ENCODE measurements at places on chromosomes 11 and 22.

DNA sequence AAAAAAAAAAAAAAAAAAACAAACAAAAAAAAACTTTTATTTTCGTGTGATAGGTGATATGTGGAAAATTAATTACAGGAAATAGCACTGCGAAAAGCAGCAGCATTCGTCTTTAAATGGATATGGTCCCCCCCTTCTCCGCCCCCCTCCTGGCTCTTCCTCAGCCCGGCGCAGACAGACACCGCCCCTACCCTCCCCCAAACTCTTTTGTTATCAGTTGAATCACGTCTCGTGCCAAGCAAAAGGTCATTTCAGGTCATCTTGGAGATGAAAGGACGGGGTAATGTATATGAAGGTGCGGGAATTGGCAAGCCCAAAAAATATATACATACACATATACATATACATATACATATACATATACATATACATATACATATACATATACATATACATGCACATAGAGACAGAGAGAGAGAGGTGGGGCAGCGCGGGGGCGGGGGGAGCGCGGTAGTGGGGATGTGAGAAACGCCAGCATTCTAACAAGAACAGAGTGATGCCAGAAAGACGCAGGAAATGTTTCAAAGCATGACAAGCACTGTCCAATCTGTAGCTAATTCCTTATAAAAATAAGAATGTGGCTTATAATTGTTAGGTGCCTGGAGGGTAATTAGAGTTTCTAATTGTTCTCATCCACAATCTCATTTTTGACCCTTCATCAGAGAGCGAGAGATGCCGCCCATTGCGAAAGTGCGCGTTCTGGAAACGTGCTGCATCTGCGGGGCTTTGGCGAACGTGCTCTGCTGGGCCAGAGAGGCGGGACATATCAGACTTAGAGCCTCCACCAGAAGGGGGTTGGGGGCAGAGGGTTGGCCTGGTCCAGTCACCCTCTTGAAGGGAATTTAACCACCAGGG lies 214.5 kb upstream of the UBASH3B start:
- no peak for DNase-seq

DNA sequence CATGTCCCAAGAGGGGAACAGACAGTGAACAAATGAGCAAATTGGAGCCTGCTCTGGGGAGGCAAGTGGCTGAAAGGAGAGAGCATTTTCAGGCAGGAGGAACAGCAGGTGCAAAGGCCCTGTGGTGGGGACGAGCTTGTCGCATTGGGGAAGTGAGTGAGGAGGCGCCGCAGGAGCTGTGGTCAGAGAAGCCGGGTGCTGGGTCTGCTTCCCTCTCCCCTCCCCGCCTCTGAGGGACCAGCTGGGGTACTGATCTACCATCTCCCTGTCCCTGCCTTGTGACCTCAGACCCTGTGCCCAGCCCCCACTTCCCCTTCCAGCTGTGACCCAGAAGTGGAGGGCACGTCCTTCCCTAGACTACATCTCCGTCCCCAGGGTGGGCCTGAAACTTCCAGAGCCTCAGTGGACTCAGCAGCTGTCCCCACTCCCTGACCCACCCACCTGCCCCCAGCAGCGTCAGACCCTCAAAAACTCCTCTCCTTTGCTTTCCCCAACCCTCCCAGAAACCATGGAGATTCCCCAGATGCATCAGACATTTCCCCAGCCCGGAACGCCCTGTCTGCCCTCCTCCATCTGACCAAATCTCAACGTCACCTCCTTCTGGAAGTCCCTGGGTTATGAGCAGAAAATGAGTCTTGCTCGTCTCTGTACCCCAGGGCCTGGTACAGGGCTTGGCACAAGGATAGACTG lies 19.7 kb upstream of the PDGFB start:
- DNase-seq = no peak

GRCh38 chr22:43928468-43928867 lies 4.9 kb downstream of the PNPLA3 start:
- no peak for DNase-seq

- no peak for DNase-seq
Measured at GRCh38 chr22:38494498-38494897, 11.6 kb downstream of the DDX17 start.

DNA sequence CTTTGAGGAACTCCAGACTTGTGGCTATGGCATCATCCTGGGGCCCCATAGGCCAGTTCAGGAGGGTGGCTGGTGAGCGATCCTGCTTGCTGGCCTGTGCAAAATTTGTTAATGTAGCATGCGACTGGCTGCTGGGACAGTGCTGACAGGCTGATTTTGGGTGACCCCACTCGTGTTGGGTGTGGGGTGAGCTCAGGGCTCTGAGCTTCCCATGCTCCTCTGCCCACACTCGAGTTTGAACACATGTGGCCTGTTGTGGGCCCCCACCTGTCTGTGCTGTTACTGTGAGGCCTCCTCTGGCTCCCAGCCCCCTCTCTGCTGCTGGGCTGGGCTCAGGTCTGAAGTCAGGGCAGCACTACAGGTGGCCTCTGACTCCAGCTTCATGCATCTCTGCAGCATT lies 64.4 kb upstream of the MYEOV start:
- no peak for DNase-seq

GRCh38 chr22:24289114-24289513 lies 18.5 kb downstream of the SPECC1L start:
- DNase-seq = no peak

DNA sequence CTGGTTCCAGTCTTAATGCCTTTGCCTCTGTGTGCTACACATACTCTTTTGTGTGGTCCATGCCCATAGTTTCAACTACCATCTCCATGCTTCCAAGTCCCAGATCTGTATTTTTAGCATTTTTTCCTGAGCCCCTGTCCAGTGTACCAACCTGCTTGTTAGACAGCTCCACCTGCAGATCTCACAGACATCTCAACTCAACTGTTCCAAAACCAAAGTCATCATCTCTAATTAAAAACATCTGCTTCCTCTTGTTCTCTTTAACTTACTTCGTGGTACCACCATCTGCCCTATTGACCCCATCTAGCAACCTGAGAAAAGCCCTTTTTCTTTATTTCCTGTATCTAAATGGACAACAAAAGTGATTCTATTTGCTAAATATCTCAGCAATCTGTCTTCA lies 8.6 kb upstream of the KMT2A start:
- no peak for DNase-seq

DNA sequence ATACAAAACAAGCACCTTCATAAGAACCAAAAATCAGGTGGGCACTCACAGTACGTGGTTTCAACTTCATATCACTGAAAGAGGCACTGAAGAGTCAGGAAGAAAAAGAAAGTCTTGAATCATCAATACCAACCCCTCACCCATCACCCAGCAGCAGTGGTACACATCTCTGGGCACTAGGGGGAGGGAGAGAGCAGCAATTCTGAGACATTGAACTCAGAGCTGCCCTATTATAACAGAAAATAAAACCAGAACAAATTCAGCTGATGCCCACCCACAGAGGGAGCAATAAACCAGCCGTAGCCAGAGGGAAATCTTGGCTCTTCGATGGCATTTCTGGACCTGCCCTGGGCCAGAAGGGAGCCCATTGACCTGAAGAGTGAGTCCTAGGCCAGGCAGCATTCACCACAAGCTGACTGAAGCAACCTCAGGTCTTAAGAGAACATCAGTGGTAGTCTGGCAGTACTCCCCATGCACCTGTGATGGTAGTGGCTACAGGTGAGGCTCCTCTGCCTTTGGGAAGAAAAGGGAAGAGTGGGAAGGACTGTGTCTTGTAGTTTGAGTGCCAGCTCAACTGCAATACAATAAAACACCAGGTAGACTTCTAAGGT lies 42.2 kb upstream of the FAM181B start:
- no peak for DNase-seq

GRCh38 chr11:70411713-70412452 lies 13.6 kb downstream of the CTTN start:
- DNase-seq = no peak

DNA sequence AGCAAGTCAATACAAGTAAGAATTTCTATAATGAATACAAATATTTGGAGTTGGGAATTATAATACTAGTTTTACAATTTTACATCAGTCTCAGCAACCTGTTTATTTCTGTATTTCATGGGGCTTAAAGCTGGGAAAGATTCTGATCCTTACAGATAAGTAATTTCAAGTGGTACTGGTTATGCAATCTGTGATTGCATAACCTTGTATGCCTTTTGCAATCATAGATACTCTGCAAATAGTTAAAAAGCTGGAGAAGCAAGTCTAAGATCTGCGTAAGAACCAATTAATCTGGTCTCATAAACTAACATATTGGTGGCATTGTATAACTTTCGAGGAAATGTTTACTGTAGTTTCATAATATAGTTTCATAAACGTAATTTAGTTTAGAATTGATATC lies 198.3 kb upstream of the PGR start:
- no peak for DNase-seq

- no peak for DNase-seq
Measured at GRCh38 chr11:125569915-125570621, 791 bp downstream of the EI24 start.

GRCh38 chr11:13101644-13102512 lies 92.8 kb downstream of the RASSF10 start:
- no peak for DNase-seq

GRCh38 chr11:16630651-16631050 lies 107.8 kb upstream of the C11orf58 start:
- DNase-seq = no peak

DNA sequence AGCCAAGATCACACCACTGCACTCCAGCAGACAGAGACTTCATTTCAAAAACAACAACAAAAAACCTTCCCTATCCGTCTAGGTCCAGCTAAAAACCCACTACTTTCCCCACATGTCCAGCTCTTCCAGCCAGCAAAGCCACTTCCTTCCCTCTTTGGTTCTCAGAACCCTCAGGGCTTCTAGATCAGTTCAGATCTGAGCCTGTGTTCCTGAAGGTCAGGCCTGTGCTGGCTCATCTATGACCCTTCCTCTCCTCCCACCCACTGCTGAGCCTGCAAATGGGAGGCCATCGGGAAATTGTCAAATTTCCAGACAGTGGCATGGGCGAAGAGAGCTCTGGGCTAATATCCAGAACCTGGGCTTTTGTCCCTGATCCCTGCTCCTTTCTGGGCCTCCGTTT lies 37.8 kb downstream of the SLCO2B1 start:
- DNase-seq = no peak

DNA sequence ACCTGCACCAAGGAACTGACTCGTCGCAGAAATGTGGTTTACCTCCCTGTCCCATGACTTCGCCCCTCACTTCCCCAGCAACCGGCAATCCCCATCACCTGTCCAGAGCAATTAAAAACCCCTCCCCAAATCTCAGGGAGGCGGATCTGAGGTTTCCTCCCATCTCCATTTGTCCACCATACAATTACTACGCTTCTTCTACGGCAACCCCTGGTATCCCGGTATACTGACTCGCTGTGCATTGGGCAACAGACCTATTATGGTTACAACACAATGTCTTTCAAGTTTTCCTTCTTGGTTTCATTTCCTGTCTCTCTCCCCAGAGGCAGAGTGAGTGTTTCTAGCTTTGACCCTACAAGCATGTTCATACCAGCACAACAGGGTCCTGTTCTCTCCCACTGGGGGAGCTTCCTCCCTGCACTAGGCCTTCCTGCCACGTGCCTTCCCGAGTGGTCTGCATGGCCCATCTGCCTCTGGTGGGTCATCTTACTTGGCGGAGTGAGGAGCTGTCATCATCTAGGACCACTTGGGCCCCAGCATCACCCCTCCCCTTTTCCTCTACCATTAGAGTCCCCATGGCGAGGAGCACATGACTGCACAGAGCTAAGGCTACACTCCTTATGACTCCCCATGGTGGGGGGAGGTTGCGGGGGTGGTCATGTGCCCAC lies 30.3 kb upstream of the NAP1L4 start:
- DNase-seq = no peak

DNA sequence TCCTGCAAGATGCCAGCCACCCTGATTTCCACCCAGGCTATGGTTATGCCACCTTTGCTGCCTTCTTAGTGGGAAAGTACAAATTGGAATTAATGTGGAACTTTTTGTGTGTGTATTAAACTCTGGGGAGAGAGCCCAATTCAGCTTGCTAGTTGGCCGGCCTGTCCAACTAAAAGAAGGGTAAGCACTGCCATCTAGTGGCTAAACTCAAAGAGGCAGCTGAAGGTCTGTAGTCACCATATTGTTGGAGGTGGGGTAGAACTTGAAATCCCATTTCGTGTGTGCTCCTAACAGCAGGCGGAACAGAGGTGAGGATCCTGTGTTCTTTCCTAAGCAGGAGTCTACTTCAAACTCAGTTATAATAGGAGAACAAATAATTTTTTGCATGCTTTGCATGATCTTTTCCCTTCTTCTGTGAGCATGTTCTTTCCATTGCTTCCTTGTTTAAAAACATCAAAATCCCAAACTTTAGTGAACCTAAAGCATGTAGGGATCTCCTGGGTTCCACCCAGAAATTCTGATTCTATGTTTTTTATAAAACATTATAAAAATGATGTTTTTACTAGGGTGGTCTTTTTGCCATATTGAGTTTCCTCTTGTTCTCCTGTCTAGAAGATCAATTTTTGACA lies 138.8 kb upstream of the SORL1-AS1 start:
- DNase-seq = peak; percentile 50

GRCh38 chr11:46736615-46737014 lies 17.6 kb downstream of the F2 start:
- DNase-seq = no peak

DNA sequence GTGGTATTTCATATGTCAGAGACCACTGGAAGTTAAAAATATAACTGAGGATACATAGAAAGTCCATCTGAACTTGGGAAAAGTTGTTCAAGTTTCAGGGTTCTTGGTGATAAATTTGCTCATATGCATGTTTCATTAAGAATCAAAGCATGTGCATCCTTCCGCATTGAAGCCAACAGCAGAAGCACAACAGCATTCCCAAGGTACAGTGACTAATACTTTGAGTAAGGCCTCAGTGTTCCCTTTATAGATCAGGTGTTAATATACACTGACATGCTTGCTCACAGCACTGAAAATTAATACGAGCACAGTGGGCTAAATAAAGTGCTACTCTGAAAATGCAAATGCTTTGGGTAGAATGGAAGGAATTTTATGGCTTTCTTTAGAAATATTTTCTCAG lies 691.1 kb downstream of the METTL15 start:
- no peak for DNase-seq

DNA sequence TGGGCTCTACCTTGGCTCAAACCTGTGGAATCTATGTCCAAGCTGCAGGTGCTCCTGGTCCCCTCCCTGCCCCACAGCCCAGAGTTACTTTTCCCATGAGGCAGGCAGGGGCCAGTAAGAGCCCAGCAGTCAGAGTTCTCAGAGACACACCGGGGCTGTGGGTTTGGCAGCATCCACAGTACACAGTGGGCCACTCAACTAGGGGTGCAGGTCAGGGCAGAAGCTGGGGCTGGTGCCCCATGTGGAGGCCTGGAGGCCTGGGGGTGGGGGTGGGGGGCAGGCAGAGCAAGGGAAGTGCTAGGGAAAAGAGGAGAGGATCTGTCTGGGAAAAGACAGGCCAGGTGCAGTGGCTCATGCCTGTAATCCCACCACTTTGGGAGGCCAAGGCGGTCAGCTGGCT lies 2.5 kb downstream of the UPK2 start:
- DNase-seq = no peak
